Stimulated activated CD8-positive, alpha-beta memory T cell treated with anti-CD3 and anti-CD28 coated beads, Interleukin-7, amount 100 ng/mL, for 1 hour (primary cell): ENCODE measurements at places on chromosomes 11 and 22.
A peak's percentile ranks its signal among the peaks of the same experiment; 100 is the strongest.

DNA sequence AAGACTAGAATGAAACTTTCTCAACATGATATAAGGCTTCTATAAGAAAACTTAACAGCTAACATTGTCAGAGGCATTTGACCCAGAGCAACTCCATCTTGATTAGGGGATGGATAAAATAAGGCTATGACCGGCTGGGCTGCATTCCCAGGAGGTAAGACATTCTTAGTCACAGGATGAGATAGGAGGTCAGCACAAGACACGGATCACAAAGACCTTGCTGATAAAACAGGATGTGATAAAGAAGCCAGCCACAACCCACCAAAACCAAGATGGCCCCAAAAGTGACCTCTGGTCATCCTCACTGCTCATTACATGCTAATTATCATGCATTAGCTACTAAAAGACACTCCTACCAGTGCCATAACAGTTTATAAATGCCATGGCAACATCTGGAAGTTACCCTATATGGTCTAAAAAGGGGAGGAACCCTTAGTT is 135.2 kb downstream of the TTC28 start:
- no peak for DNase-seq

GRCh38 chr11:9568854-9569587 is 4.4 kb upstream of the WEE1 start:
- DNase-seq, result no peak

- DNase-seq, result no peak
Observed at GRCh38 chr11:110728883-110729282, 16.6 kb upstream of the ARHGAP20 start.

GRCh38 chr11:80958361-80958760 is 1517.5 kb upstream of the TENM4 start:
- DNase-seq, result no peak

DNA sequence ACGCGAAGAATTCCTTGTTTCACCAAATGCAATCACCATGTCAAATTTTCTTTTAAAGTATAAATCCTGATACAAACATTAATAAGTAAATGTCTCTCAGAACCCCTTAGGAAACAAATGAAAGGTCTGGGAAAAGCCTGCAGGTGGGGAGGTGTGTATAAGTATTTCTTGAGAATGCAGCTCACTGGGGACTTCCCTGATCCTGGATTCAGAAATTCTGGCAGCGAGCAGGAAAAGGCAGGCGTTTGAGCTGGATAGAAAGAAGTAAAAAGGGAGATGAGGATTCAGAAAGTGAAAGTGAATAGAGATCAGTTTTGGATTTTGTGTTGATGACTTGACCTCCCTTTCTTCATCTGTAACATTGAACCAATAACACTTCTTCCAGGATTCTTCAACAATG is 68.3 kb upstream of the CTSC start:
- no peak for DNase-seq

DNA sequence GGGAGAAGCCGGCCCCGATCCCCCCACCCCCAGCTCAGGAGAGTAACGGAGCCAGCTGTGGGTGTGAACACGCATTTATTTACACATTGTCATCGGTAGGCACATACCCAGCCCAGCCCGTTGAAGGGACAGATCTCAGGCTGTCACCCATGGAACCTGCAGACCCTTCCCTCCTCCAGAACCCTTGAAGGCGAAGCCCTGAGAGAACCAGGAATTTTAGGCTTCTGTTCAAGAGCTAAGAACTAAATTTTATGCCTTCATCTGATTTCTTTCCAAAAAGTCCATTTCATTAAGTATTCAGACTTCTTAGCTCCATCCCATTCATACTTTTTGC is 379 bp upstream of the BRMS1 start:
- no peak for DNase-seq

GRCh38 chr22:23363683-23364082 is 183.4 kb downstream of the BCR start:
- DNase-seq, result no peak

- no peak for DNase-seq
Observed at GRCh38 chr22:29259253-29259899, 8.4 kb downstream of the RHBDD3 start.

DNA sequence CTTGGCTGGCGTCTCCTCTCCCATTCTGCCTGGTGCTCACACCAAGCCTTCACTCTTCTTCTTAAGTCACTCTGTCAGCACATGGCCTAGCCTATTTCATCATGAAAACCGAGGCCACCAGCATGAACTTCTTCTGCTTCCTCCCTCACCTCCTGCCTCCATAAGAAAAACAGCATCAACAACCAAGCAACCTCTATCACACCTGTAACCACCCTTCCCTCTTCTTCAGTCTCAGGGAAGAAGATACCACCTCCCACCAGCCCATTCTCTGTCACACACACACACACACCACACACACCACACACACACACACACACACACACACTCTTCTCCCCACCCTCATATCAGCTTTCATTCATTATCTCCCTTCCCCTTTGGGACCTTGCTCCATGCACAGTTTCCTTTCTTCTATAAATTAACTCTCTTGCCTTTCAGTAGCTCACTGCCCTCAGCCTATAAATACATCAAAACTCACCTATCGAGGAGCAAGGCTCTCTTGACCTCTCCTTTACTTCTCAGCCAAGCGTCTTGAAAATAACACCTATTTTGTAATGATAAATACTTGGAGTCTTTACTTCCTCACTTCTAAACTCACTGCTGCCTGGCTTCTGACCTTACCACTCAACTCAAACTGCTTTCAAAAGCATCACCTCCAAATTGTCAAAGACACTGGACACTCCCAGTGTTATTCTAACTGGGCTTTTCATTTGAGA is 36.6 kb downstream of the SC5D start:
- no peak for DNase-seq

GRCh38 chr22:23289851-23290724 is 109.8 kb downstream of the BCR start:
- DNase-seq, result peak; percentile 20

DNA sequence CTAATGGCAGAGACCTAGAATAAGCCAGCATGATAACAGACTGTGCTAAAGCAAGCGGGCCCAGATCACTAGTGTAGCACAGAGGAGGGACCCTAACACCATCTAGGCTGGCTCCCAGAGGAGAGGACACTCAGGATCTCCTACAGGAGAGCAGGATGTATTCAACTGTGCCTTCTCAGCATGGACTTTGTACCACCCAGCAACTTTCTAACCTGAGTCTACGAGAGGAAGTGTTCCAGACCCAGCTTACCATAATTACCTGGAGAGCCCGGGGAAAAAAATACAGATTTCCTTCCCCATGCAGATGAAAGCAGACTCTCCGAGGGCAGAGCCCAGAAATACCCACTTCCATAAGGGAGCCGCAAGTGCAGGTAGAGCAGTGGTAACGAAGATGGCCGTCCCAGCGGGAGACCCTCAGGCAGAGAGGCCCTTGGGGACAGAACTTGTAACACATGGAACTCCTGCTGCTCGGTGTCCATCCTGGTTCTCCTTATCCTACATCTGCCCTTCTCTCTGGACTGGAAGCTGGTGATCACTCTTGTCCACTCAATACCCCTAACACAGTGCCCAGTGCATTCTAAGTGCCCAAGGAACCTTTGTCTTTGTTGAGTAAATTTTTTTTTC is 20.2 kb downstream of the DDX25 start:
- no peak for DNase-seq

- DNase-seq, result no peak
Observed at GRCh38 chr22:23787600-23787896, 782 bp downstream of the SMARCB1 start.

DNA sequence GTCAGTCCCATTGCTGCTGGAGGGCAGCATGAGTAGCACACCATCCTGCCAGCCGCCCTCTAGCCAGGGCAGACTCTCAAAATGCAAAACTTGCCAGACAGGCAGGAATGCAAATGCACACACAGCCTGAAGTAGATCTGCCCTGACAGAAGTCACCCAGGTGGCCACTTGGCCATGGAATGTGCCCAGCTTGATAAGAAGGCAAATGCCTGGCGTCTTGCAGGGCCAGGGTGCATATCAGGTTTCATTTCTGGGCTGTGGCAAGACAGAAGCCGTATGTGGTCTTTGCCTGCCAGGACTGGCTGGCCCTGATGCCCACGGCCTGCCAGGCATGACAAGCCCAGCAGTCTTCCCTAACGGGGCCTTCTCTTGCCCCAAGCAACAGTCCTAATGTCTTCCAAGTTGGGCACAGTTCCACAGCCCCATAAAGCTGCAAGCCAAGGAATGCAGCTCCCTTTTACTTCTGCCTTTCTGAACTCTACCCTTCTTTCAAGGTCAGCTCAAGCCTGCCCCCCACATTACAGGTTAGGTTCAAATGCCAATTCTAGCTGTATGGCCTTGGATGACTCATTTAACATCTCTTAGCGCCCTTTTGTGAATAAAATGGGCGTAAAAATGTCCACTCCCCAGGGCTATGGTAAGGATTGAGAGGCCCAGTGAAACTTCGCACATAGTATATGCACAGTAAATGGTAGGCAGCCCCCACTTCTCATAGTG is 29.7 kb downstream of the POU2AF3 start:
- no peak for DNase-seq

DNA sequence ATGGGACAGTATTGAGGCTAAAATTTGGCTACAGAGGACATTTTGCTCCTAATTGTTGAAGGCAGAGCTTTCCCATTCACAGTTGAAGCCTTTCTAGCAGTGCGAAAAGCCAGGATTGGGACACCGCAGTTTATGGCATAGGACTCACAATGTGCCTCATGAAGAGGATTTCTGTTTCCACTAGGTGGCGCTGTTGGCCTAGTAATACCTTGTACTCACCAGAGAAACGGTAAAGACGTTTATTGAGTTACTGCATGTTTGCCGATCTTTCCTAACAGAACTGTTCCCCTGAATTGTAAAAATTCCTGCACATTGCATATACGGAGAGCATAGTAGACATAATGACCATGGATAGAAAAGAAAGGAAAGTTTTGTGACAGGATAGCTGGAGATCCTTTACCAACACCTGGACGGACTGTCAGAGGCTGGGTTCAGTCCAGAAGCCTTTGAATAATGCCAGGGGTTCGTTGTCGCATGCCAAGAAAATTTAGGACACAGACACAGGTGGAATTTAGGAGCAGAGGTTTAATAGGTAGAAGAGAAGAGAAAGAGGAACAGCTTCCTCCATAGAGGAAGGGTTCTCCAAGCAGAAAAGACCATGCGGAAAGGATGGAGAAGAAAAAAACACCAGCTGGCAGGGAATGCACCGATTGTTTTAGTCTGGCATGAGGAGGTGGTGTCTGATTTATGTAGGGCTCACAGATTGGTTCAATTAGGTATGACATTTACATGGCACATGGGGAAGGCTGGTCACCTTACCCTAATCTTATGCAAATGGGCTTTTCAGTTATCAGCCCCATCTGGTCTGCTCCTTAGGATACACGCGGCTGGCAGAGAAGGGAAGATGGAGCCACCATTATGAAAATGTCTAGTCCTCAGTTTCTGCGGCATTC is 10.8 kb upstream of the OR51D1 start:
- DNase-seq, result no peak

- no peak for DNase-seq
Observed at GRCh38 chr11:79940165-79940564, 499.3 kb upstream of the TENM4 start.

GRCh38 chr11:73539506-73540084 is 58.3 kb downstream of the FAM168A start:
- DNase-seq, result no peak

GRCh38 chr11:66361502-66361941 is 10.0 kb downstream of the SLC29A2 start:
- DNase-seq, result no peak

- no peak for DNase-seq
Observed at GRCh38 chr11:70078095-70078780, at the start of gene ANO1. Gene ANO1, plus strand, starts transcription at chr11:70078317. Its CDS starts 290 bp downstream, at chr11:70078607.

DNA sequence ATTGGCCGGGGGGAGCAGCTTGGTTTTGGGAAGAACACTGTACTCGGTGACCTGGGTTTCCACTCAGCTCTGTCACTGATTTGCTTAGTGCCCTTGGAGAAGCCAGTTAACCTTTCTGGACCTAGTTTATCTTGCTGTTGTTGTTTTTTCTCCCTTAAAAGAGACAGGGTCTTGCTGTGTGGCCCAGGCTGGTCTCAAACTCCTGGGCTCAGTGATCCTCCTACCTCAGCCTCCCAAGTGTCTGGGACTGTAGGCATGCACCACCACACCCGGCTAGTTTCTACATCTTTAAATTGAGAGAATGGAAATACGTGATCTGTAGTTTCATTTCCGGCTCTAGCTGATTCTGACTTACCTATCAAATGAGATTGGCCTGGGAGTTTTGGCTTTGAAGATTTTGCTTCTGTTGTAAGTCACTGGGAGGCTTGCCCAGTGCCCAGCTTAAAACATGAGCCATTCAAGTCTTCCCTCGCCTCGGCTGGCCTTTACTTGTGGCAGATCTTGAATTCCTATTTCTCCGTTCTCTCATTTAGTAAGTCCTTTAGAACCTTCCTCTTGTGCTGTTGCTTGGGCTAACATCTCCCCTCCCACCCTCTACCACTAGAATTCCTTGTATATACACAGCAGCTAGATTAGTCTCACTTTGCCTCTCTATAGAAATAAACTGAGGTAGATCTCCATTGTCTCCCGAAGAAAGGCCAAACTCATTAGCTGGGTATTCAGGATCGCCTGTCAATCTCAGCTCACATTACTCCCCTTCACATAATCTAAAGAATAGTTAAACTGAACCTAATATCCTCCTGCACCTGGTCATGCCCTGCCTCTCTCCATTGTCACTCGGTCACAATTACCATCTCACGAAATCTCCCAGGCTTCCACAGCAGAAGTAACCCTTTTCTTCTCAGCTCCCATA is 87.7 kb upstream of the SLC25A18 start:
- no peak for DNase-seq

GRCh38 chr22:29750559-29751538 is 16.0 kb downstream of the ZMAT5 start:
- DNase-seq, result no peak

DNA sequence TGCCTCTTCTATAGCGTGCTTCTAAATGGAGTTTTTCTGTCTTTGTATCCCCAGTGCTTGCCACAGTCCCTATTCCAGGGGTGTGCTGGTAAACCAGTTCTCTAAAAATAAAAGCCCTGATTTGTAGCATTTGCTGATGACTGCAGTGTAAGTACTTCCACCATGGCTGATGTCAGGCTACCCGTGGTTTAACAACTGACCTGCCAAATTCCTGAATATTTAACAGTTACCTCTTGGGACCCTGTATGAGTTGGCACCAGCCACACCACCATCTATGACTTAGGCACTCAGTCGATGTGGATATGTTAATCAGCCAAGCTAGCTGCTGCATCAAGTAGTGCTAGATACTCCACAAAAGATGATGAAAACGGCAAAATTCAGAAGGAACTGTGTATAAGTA is 94.0 kb upstream of the MTNR1B start:
- no peak for DNase-seq

DNA sequence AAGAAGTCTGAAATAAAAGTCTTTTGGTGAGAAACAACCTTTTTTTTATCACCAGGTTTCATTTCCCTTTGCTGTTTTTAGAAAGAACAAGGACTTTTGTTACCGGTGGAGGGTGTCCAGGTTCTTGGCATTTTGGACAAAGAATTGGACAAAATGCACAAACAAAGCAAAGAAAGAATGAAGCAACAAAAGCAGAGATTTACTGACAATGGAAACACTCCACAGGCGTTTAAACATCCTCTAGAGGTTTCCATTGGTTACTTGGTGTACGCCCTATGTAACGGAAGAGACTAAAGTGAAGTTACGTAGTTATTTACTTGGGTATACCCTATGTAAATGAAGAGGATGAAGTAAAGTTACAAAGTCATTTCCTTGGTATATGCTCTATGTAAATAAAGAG is 1487.0 kb downstream of the LRRC4C start:
- DNase-seq, result no peak
